Glutamatergic neuron (in vitro differentiated cells): ENCODE measurements at places on chromosomes 5 and 9.

DNA sequence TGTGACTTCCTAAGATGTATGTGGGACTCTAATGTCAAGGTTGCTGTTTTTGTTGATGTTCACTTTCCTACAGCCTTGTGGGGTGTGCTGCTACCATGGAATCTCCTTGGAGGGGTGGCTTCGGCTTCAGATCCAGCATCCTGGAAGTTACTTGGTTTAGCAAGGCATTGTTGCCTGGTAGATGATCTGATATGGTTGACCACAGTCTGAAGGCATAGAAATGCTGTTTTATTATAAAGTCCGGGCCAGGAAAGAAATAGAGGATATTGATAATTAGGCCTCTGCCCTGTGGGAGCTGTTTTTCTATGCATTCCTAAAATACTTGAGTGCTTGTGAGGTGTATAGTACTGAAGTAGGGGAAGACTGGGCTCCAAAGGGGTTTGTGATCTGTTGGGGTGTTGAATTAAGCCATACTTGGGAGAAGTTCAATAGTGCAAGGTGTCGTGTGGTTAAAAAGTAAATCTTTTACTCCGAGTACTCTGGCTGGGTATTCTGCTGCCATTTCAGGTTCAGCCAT is 27.3 kb upstream of the CREBRF start:
- no peak for DNase-seq

- no peak for DNase-seq
Observed at GRCh38 chr5:155504606-155505005, 491.1 kb downstream of the KIF4B start.

DNA sequence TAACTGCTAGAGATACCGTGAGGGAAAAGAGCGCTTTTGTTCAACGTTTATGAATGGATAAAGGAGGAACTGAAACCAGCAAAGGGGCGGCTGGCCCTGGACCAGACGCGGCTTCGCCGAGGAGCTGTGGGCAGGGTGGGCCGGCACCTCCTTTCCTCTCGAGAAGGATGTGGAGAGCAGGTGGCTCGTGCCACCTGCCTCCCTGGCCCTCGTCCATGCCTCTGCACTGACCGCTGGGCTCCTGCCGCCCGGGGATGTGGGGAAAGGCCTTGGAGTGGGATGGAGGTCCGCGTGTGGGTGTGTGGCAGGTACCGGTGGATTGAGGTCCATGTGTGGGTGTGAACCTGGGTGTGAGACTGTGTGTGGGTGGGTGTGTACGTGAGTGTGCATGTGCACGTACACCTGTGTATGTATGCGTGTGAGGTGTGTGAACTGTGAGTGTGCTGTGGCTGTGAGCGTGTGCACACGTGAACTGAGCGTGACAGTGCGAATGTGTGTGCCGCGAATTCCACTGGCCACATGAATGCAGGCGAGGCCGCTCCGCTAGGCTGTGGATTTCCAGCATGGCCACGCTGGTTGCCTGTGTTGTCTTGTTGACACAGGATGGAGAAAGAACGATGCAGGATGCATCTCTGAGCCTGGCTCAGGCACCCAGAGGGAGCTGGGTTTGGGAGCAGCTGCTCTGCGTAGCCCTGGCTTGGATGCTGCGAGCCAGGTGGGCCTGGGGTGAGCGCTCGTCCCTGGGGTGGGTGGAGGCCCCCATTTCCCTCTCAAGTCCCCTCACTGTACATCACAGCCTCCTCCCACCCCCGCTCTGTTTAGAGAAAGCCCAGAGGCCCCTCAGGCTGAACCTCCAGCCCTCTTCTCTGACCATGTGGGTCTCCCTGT is 4.4 kb upstream of the CEP72 start:
- DNase-seq: no peak

DNA sequence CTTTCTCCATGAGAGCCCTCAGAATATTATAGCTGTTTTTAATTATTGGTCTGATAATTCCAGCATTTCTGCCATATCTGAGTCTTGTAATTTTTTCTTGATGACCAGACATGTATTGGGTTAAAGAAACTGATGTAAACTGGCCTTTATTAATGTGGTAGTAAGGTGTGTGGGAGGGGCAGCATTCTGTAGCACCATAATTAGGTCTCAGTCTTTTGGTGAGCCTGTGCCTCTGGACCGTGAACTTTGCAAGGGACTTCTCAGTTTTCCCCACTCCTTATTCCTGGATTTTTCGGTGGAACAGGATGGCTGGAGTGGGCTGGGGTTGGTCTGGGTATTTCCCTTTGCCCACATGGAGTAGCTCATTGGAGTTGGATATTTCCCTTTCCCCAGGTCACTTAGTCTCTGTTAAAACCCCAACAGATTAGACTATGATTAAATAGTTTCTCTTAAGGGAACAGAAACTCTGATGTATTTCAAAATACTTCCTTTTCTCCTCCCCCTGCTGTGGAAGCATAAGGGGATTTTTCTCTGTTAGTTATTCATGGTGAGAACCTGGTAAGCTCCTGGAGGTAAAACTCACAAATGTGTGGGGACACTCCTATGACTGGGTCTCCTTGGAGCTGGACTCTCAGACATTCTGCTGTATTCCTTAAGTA is 52.4 kb downstream of the FSD1L start:
- DNase-seq: no peak

DNA sequence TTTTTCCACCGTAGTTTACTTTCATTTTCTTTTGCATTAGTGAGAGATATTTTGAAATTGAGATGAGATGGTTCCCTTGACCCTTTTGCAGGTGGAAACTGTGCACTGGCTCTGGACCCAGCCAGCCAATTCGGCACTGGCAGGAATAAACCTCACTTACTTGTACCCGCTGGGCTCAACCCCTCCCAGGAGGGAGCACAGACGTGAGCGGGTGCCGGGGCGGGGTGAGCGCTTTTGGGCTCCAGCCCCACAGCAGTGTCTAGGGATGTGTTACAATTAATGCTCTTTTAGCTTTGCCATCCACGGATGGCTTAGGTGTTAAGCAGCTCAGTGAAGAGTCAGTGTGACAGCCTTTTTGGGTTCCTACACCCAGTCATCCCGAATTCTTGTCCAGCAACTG is 766.1 kb upstream of the CHD1 start:
- DNase-seq: no peak
